ENCODE measurements at places on chromosomes 2 and 18.

- DNase-seq: no peak
Observed at GRCh38 chr2:130813722-130814121, 23.0 kb upstream of the ARHGEF4 start.

- no peak for DNase-seq
Observed at GRCh38 chr2:109144721-109145120, 15.7 kb downstream of the SH3RF3 start.

- no peak for DNase-seq
Observed at GRCh38 chr2:53640466-53640865, 127.1 kb upstream of the CHAC2 start.

GRCh38 chr2:170454471-170455372, 260.4 kb upstream of the SP5 start:
- DNase-seq: no peak

- no peak for DNase-seq
Observed at GRCh38 chr2:239540174-239540573, 139.4 kb upstream of the HDAC4 start.

- no peak for DNase-seq
Observed at GRCh38 chr2:10303181-10303693, 533 bp downstream of the HPCAL1 start.

DNA sequence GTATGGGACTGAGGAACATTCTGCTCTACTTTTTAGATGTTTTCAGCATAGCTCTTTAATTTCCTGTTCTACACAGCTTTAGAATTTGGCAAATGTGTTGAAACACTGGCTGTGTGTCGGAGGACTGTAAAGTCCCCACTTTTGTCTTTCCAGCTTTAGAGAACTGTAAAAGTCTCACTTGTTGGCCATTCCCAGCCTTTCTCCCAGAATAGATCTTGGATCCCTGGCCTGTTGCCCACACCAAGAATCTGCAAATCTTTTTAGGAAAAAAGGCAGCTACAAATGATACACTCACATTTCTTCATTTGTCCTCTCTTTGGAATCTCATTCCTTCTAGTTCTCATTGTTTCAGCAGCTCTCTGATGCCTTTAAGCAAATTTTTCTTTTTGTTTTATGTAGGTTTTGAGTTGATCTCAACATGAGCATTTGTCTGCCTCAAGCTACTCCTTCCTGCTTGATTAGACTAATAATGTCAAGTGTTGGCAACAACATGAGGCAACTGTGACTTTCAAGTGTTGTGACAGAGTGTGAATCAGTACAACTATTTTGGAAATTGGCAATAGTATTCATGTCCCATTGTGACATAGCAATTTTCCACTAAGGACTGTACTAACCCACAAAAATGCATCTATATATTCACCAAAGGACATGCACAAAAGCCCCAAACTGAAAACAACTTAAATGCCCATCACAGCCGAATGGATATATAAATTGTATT, 610.8 kb downstream of the EPHA4 start:
- DNase-seq: no peak

DNA sequence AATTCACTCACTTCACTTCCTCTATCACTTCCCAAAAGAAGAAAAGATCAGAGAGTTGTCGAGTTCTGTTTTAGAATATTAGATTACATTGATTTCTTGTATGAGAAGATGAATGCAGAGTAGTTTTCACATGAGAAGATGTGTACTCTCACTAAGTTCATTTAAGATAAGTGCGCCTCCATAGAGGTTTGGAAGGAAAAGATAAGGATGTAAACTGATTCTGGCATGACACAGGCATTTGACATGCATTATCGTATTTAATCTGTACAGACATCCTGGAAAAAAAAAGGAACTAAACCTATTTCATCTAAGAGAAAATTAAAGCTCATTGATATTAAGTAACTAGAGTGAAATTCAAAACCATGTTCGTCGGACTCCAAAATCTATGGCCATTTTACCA, 152.2 kb upstream of the CRIM1 start:
- no peak for DNase-seq

DNA sequence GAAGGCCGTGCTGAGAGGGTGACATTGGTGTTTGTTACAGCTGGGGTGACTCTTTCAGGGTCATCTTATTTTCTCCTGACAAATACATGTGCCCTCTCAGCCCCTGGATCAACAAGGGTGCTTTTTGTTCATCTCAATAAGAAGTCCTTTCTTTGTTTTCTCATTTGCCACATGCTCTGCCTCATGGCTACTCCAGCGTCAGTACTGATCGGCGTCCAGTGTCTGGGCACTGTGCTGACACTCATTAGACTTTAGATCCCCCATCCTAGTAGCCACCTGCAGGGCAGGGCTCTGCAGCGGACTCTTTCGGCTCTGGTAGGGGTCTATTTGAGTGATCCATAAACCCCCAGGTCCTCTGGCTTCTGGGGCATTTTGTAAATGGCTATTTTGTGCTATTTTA, 38.4 kb downstream of the NPPC start:
- no peak for DNase-seq

GRCh38 chr2:31946838-31947237, 64.0 kb downstream of the MEMO1 start:
- no peak for DNase-seq

DNA sequence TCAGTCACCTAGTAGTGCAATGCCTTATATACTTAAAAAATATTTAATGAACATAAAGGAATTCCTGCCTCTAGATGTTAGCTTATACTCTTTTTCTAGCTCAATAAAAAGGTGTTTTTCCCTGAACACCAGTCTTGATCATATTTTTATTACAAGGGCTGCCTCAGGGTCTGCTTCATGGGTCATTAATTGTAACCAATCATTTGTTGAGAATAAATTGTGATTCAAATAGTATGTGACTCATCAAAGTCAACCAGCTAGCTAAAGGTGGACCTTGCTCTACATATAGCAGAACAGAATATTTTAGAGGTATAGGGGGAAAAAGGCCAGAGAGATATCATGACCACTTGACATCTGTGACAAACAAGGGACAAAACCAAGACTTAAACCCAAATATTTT, 114.0 kb downstream of the PIK3C3 start:
- DNase-seq: no peak

DNA sequence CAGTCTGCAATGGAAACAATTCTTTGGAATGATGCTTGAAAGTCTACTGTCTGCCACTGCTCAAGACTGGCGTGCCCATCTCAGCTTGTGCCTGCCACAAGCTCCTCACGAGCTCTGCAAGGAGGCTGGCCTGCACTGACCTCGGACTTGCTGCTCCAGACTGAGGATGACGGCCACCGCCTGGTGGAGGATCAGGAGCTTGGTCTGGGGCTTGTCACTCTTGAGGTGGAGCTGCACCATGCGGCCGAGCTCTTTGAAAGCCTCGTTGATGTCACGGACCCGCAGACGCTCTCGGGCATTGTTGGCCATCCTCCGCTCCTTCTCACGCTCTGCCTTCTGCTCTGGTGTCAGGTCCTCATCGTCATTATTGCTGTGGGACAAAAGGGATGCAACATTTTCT, 269.4 kb upstream of the CCDC68 start:
- DNase-seq: no peak

- DNase-seq: no peak
Observed at GRCh38 chr2:209525834-209526281, 102.0 kb downstream of the MAP2 start.

GRCh38 chr2:37683921-37684780, 12.7 kb upstream of the CDC42EP3 start:
- DNase-seq: no peak

DNA sequence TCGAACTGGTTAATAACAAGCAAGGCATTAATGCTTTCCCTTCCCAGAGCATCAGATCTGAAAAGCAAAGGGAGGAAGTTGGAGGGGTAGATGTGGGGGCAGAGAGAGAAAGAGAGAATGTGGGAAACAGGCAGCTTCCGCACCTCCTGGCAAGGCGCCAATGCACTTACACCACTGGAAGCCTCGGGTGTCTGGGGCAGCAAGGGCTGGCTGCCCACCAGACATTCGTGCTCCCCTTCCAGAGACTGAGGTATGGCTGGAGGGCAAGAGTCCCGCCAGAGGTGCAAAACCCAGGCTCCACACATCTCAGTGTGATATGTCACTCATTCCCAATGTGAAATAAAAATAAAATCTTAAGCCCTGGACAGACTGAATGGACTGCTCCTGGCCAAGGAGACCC, 46.4 kb downstream of the TEX51 start:
- no peak for DNase-seq

DNA sequence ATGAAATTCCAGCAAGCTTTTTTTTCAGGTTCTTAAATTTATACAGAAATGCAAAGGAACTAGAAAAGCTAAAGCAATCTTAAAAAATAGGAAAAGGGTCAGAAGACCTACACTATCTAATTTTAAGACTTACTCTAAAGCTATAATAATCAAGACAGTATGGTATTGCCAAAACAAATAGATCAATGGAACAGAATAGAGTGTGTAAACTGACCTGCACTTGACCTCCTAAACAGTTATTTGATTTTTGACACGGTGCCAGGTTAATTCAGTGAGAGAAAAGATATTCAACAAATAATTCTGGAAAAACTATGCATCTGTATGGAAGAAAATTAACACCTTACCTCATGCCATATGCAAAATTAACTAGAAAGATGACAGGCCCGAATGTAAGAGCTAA, 73.6 kb downstream of the OLA1 start:
- no peak for DNase-seq

GRCh38 chr2:20019747-20020146, 7.3 kb upstream of the MATN3 start:
- DNase-seq: no peak

GRCh38 chr2:113219889-113220641, 46.3 kb downstream of the PSD4 start:
- DNase-seq: no peak

DNA sequence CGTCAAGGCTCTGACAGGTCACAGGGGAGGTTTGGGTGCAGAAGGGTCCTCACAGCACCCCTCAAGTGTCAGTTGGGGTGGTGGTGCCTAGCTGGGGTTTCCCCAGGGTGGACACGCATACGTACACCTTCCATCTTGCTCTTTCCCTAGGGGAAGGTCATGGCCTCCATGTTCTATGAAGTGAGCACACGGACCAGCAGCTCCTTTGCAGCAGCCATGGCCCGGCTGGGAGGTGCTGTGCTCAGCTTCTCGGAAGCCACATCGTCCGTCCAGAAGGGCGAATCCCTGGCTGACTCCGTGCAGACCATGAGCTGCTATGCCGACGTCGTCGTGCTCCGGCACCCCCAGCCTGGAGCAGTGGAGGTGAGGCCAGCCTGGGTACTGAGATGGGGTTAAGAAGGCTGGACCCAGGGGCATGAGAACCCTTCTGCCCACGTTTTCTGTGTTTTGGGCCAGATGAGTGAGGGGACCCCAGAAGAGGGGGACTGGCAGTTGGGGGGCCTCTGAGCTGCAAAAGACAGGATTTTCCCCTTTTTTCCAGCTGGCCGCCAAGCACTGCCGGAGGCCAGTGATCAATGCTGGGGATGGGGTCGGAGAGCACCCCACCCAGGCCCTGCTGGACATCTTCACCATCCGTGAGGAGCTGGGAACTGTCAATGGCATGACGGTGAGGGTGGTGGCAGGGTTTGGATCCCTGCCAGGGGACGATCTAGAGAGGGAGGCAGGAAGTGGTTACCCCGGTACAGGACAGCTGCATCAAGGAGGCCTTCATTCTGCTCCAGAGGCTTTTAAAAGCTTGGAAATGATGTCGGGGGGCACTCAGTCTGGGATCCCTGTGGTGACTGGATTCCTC, 20.9 kb downstream of the SLC30A3 start:
- no peak for DNase-seq

DNA sequence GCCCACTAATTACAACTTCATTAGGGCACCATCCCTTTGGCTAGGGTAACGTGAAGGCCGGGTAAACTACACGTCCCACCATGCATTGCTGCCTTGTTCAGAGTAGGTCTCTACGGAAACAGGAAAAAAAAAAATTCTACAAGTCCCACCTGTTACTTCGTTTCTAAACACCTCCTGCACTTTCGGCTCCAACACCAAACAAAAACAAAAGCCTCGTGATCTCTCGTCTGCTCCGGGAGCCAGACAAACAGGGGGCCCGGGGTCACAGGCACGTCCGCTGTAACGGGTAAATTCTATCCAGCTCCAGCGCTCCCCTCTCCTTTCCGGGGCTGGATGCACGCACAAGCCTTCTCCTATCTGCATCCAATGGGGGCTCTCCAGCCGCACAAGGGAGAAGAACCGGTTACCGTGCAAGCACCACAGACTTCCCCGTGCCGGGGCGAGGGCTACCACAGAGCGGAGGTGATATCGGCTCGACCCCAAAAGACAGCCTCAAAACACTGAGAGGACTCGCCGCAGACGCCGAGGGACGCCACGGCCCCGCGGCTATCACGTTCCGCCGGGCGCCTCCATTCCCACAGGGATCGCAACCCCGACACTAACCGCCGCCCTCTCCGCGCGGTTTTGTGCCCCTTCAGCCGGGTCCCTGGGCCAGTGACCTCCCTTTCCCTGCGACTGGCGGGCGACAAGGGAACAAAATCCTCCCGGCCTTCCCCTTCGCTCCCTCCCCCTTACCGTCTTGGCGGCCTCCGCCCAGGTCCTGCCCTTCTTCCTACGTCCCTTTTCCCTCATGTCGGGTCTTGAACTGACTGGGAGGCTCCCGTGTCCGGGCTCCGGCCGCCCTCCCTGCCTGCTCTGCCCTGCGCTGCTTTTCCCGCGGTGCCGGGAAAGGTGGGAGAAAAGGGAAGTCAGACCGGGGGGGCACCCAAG, 591 bp downstream of the ASXL2 start:
- peak; percentile 15 for DNase-seq

- no peak for DNase-seq
Observed at GRCh38 chr2:20670315-20671035, 3.5 kb downstream of the GDF7 start.

GRCh38 chr18:58516514-58517285, 112.2 kb downstream of the ALPK2 start:
- DNase-seq: no peak

- DNase-seq: no peak
Observed at GRCh38 chr2:227415538-227416424, 28.0 kb upstream of the SCYGR1 start.

- DNase-seq: no peak
Observed at GRCh38 chr18:46810481-46811000, 53.7 kb upstream of the ST8SIA5 start.

- no peak for DNase-seq
Observed at GRCh38 chr2:239273280-239274234, 127.3 kb downstream of the HDAC4 start.

GRCh38 chr18:65906621-65907034, 155.8 kb downstream of the CDH7 start:
- DNase-seq: no peak

DNA sequence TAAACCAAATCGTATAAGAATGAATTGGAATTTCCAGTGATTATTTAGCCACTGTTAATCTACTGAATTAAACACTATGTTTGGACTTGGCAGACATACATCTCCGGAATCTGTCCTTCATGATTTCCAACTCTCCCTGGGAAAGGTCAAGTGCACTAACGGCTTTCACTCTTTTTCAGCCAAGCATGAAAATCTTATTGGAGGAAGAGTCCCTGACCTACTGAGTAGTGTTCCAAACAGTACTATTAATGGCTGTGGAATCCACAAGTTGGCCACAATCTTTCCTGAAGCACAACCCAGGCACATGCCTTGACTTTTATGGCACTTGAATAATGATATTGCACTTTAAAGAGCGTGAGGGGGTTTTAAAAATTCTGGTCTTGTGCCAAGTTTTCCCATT, 318.9 kb upstream of the RND3 start:
- no peak for DNase-seq

Data from stimulated activated CD4-positive, alpha-beta T cell treated with anti-CD3 and anti-CD28 coated beads, Interleukin-1b, Interleukin-23, amount 100 ng/mL, for 1 hour (primary cell).